ENCODE measurements at places on chromosomes 16 and 17.

- no peak for DNase-seq
These were observed 195.8 kb upstream of the GSE1 start for GRCh38 chr16:85417156-85417860.

- DNase-seq = no peak
These were observed 29.3 kb downstream of the ALDH3A2 start for GRCh38 chr17:19677736-19678379.

GRCh38 chr16:17469011-17469740 lies 1.6 kb downstream of the XYLT1 start:
- DNase-seq = no peak

- no peak for DNase-seq
These were observed 14.2 kb downstream of the LYRM9 start for GRCh38 chr17:27878776-27879562.

- DNase-seq = no peak
These were observed 802.5 kb downstream of the CDH8 start for GRCh38 chr16:61233713-61234112.

DNA sequence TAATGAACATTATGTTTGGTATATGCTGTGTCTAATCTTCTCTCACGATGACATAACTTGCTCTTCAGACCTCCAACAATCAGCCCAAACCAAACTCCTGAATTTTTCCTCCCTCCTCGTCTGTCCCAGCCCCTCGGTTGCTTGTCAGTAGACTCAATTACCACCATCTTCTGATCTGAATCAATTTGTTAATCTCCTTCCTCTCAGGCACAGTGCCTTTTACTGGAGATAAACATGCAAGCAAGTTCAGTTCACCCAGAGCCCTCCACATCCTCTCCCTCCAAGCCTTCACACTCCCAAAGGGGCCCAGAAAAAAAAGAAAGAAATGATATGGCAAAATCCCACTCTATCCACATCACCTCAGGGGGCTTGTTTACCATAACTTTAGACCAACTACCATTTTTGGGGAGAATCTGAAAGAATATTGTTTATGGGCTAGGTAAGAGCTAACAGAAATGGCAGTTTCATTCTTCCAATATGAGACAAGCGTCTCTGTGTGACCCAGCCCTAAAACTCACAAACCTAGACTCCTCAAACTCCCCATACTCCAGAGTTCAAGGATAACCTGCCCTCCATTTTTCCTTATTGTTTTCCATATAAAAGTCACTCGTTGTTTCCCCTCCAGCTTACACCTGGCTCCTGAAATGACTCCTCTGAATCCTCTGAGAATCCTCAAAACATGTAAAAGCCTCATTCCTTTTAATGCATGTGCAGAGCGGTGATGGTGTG lies 1.5 kb downstream of the TEX2 start:
- DNase-seq = no peak

- DNase-seq = no peak
These were observed 459.1 kb downstream of the SOX9 start for GRCh38 chr17:72579990-72580320.

- DNase-seq = no peak
These were observed 18.4 kb downstream of the ZP2 start for GRCh38 chr16:21192991-21193390.

GRCh38 chr16:63216696-63217423 lies 1180.6 kb upstream of the CDH8 start:
- no peak for DNase-seq

- DNase-seq = no peak
These were observed 6.0 kb upstream of the AQP8 start for GRCh38 chr16:25210758-25211157.
